ENCODE measurements at places on chromosomes 4 and X.

DNA sequence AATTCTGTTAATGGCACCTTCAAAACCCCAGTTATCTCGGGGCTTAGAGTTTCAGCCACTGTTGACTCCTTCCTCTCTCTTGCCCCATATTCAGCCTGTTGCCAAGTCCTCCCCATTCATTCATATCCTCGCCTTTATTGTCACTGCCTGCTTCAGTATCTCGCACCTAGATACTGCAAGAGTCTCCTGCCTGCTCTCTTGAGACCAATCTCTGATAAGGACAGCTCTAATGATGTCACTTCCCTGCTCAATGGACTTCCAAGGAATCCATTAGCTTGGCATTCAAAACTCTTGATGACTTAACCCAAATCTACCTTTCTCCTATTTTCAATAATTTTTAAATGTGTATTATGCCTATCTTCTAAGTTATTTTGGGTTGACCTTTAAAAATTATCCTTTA, 1.1 kb upstream of the UBE2A start:
- no peak for DNase-seq

DNA sequence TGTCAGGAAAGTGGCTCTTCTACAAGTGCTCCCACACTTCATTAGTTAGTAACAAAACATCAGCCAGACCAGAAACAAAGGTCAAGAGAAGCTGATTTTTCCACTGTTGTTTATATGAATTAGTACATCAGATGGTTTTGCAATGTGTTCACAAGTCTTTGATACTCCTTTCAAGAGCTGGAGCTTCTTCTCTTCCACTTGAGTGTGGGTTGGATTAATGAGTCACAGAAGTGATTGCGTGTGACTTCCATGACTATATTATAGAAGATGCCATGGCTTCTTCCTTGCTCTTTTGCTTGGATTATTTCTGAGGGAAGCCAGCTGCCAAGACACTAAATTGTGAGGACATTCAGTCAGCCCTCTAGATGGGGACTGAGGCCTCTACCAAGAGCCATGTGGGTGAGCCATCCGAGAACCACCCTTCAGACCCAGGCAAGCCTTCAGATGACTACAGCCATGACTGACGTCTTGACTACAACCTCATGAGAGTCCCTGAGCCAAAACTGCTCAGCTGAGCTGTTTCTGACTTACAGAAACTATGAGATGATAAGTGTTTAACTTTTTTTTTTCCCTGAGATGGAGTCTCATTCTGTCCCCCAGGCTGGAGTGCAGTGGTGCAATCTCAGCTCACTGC, 18.1 kb downstream of the SOWAHB start:
- DNase-seq: no peak

DNA sequence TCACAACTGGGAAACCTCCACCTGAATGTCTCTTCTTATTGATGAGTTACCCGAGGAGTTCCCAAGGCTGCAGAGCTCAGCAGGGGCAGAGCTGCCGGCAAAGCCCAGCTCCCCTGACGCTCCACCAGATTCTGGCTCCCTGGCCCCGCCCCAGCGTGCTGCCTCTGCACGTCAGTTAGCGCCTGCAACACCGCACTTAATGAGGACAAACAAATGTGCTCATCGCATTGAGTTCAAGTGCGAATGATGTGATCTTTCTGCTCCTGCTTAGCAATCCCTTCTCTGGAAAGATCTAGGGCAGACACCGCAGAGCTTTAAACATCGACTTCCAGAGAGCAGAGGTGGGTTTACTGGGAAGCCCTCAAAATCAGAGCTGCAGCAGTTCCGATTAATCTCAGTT, 55.5 kb upstream of the FBXW7 start:
- DNase-seq: no peak

DNA sequence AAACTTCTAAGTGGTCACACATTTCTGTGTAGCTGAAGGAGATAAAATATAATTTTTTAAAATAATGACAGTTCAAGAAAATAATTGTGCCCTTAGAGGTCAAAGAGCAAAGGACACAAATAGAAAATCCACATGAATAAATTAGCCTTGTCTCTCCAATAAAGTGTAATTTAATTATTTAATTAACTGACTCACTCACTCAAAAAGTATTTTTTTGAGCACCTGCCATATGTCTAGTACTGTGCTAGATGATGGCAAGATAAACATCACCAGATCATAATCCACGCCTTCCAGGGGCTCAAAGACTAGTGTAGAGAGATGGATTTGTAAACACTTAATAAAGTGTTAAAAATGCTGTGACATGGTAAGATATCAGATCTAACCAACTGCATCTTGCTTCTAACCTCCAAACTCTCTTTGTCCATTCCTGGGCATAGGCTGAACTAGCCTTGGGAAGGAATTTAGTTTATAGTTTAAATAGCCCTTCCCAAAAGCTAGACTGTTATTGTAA, 112.5 kb downstream of the SCLT1 start:
- DNase-seq: no peak

GRCh38 chr4:11623726-11624037, 195.0 kb upstream of the HS3ST1 start:
- DNase-seq: no peak

DNA sequence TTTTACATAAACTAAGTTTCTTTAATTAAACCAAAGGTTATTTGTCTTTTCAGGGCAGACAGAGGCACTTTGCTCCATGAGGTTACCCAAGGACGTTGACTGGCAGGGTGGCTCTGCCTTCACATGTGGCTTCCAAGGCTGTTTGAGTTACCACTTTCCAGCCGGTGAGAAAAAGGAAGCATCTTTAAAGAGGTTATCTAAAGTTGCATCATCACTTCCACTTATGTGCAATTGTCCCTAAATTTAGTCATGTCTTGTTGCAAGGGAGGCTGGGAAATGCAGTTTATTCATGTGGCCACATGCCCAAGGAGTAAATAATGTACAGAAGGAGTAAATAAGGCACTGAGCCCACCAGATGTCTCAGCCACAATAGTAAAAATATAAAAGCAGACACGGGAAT, 29.0 kb upstream of the RAP1GDS1 start:
- DNase-seq: no peak

- no peak for DNase-seq
These were observed 26.0 kb downstream of the STAP1 start for GRCh38 chr4:67584496-67584895.

GRCh38 chr4:109294006-109294405, 8.5 kb downstream of the COL25A1 start:
- no peak for DNase-seq

DNA sequence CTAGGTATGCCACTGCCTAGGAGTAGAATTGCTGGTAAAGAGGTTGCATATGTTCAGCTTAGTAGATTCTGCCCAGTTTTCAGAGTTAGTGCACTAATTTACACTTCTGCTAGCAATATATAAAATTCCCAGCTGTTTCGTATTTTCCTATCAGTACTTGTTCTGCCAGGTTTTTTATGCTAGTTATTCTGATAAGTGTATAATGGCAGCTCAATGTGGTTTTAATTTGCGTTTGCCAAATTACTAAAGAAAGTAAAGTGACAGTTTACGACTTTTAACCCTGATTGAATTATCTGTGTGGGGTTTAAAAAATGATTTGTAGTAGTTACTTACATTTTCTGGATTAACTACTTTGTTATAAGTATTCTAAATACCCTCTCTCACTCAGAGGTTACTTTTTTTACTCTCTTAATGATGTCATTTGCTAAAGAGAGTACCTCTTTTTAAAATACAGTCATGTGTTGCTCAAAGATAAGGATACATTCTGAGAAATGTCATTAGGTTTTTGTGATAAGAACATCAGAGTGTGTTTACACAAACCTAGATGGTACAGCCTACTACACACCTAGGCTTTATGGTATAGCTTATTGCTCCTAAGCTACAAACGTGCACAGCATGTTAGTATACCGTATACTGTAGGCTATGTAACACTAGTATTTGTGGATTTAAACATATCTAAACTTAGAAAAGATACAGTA, 363.2 kb downstream of the IL15 start:
- DNase-seq: no peak

DNA sequence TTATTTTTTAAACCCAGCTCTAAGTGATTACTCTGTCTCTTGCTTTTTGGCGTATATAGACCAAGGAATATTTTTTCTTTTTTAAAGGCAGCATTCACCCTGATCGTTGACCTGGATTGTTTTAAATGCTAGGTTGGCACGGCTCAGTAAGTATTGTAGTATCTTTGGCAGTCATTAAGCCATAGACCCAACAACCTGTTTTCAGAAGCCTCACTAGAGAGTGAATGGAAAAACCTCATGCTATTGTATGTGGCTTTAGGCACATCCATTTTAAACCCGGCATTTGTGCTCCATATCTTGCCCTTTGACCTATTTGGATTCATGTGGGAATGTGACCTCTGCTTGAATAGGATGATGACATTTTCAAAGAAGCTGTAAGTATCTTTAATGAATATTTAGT, 183.9 kb downstream of the SNCA start:
- DNase-seq: no peak

- DNase-seq: no peak
These were observed 1.2 kb upstream of the PRPS2 start for GRCh38 chrX:12789976-12790375.

DNA sequence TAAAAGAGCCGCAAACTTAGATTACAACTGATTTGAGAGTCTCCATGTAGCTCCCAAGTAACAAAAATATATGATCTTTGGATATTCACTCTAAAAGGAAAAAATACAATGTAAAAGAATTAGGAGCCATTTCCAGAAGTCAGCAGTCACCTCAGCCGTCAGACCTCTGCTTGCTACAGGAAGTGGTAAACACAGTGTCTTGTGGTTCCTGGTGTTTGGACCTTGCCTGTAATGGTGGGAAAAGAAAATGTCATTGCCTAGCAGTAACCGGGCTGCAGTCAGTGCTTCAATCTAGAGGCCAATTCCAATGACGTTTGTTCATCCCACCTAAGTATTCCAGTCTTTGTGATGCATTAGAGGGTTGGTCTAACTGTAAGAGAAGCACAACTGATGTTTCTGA, 28.9 kb upstream of the SMIM31 start:
- DNase-seq: no peak

DNA sequence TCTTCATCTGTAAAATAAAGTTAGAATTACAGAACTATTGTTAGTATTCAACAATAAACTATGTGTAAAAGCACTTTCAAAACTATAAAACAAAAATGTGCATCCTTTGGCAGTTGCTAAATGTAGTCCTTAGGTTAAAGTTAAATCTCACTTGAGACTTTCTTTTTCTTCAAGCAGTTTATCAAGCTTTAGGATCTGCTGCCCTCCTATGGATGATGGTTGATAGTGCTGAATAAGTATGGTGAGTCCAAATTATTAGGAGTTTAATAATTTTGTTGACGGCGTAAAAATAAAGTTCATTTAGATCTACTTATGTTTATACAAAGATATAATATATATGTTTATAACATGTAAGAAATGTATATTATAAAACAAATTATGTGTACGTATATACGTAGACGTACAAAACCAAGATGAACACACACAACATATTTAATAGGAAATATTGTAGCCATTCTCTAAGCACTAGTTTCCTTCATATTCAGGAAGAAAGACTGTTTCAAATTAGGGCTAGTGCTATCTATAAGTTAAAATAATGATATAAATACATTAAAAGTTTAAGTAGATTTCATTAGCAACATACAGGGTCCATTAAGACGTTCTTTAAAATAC, 22.3 kb downstream of the UGT2A2 start:
- no peak for DNase-seq

- DNase-seq: no peak
These were observed 240.6 kb upstream of the NOCT start for GRCh38 chr4:138774940-138775339.

DNA sequence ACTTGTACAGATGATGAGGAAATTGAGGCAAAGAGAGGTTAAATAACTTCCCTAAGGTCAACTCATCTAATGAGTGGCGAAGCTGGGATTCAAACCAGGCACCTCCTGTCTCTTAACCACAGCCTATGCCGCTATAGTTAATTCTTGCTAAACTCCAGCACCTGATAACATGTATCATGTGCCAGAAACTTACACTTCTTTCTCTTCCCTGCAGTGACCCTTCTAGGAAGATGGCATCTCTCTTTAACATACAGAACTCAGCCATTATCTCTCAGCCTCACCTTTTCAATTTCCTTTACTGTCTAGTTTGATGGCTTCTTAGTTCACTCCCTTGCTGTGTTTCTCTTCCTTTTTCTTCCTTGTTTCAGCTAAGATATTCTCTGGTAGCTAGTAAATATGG, 2.5 kb downstream of the VBP1 start:
- no peak for DNase-seq

GRCh38 chr4:1209821-1210220, 37.4 kb upstream of the SPON2 start:
- no peak for DNase-seq

DNA sequence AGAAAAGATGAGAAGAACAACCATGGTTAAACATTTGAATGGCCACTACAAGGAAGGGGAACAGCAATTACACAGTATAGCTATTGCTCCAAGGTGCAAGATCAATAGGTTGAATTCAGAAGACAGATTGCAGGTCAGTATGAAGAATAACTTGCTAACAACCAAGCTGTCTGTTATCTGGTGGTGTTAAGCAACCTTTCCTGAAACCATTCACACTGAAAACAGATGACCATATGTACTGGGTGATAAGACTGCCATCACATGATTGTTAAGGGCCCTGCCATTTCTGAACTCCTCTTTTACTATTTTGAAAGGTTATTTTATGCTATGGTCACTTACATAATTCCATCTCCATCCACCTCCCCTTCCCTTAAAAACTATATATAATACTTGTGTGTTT, 6.8 kb downstream of the GABRA3 start:
- DNase-seq: no peak
